Mammary epithelial cell (primary cell): ENCODE measurements at places on chromosomes 13 and 19.
A peak's percentile ranks its signal among the peaks of the same experiment; 100 is the strongest.

DNA sequence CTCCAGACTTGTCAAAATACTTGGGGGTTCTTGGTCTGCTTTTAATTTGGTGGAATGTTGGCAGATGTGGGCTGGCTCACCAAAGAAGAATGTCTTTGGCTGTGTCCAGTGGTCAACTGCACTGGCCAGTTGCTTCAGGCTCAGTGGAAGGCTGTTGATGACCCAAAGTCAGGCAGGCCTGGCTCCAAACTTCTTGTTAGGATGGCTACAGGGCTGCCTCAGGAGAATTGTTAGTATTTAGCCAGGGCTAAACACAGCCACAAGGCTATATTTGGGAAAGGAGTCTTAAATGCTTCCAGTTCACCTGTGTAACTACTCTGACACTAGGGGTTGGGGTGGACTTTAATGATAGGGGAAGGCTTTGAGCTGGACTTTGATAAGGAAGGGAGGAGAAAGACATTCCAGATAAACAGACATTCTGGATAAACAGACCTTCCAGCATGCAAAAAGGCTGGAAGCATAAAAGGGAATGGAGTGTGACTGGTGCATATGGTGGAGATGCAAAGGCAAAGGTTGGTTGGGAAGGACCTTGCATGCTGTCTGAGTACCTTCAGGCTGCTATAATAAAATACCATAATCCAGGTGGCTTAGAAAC, 116.8 kb downstream of the FOXO1 start:
- no peak for DNase-seq

DNA sequence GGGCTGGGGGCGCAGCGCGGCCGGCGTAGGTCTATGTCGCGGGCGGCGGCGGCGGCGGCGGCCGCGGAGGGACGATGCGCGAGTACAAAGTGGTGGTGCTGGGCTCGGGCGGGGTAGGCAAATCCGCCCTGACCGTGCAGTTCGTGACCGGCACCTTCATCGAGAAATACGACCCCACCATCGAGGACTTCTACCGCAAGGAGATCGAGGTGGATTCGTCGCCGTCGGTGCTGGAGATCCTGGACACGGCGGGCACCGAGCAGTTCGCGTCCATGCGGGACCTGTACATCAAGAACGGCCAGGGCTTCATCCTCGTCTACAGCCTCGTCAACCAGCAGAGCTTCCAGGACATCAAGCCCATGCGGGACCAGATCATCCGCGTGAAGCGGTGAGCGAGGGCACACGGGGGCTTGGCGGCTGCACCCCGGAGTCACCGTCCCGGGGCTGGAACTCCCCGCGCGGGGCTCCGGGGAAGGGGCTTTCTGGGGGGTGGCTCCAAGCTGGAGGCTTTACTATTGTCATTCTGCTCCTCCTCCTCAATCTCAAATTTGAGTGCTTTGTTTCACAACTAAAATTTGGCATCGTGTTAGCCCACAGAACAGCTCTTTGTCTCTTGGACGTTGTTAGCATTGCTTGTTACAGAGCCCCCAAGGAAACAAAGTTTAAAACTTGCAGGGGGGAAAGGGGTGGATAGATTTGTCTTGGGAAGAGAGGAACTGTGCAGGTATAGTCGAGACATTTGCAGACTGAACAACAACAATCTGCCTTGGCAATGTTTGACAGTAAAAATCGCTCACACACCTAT, 630 bp downstream of the RAP2A start:
- DNase-seq: peak; percentile 25

DNA sequence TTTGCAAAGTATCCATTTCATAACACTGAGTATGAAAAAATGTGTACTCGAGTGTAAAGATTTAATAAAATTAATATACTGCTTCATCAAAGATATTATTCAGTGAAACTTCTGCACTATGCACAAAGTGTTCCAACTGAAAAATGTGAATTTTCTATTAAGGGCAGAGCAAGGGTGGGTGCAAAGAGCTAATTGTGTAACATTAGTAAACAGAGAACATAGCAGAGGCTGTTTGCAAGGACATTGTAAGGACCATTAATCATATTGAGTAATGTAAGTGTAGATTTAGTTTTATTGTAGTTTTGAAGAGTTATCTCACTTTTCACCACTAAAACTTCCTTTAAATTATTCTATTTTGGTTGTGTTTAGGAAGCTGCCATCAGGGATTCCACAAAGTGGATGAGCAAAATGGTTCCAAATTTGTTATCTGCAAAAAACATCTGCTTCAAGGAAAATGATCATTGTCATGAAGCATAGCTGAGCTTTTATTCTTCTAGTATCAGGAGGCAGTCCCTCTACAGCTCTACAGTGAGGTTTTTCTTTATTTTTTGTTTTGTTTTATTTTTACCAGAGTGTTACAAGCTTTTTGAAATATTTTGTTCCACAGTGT, 1375.4 kb downstream of the SLITRK1 start:
- no peak for DNase-seq

GRCh38 chr13:49308097-49308875, 60.6 kb downstream of the CDADC1 start:
- no peak for DNase-seq

- DNase-seq: peak; percentile 62
These were observed 54.0 kb downstream of the GNG7 start for GRCh38 chr19:2648528-2648937.

- DNase-seq: no peak
These were observed 19.6 kb downstream of the ARHGAP35 start for GRCh38 chr19:46880431-46880830.

- no peak for DNase-seq
These were observed 2.7 kb downstream of the MAP4K1 start for GRCh38 chr19:38615007-38615581.

- no peak for DNase-seq
These were observed 106.9 kb downstream of the POSTN start for GRCh38 chr13:37491661-37492060.

DNA sequence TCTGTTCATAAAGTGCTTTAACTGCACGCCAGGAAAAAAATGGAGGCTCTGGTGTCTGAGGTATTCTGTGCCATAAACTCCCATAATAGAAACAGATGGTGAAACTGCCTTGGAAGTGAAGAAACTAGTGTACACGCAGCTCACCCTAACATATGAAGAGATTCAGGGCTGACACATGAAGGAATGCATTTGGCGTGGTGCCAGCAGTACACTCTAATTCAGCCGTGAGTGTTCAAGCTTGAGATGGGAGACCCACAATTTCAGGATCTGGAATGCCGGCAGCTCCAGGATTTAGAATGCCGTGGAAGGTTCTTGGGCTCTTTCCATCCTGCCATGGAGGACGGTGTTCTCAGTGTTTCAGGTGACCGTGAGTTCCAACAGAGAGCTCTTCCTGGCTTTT, 478.4 kb downstream of the TSHZ3 start:
- no peak for DNase-seq

DNA sequence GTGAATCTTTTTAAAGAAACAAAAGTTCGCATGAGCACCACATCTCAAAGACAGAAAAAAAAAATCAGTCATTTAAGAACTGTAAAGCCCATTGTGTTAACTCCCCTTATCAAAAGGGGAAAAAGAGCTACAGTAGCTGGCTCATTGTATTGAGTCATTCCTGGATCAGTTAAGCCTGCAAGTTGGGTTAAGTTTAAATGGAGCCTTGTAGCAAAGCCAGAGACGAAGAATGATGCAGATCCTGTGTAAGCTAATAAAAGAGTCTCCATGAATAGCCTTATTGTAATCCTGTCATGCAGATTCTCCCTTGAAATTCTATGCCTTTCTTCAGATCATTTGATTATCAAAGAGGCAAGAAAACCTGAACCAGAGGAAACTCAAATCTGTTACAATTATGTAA, 83.8 kb downstream of the CRYL1 start:
- DNase-seq: peak; percentile 89

GRCh38 chr13:90999401-90999800, 348.1 kb upstream of the MIR17HG start:
- no peak for DNase-seq

- DNase-seq: peak; percentile 34
These were observed 319.2 kb upstream of the PCDH9 start for GRCh38 chr13:67549331-67549730.

DNA sequence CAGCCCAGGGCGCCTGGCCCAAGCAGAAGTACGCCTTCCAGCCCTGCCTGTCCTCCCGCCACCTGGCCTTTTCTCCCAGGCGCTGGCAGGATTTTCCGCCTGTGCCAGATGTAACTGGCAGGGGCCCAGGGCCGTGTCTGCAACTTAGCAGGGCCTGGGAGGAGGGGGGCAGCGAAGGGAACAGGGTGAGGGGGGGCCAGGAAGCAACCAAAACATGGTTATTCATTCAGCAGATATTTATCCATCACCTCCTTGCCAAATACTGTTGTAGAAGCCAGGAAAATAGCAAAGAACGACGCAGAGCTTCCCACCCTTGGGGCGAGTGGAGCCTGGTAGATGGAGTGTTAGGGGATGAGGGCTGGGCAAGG, 5.6 kb downstream of the TLE6 start:
- DNase-seq: peak; percentile 50

DNA sequence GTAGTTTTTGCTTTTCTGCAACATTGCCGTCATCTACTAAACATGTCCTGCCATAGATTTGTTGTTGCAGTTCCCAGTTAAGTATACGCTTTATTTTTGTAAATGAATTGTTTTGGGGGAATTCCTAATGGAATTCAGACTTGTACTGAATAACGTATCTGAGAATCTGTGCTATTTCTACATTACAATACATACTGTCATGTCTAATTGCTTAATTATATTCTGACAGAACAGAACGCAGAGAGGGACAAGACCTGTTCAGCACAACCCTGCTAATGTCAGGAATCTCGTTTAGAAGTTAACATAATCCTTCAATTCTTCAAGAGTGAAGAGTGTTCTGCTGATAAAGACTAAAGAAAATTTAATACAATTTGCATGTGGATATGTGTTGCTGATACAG, 861.1 kb upstream of the KLHL1 start:
- no peak for DNase-seq

- peak; percentile 31 for DNase-seq
These were observed 730.8 kb downstream of the EFNB2 start for GRCh38 chr13:105804561-105805190.

GRCh38 chr19:7863157-7863970, 10.8 kb downstream of the PRR36 start:
- no peak for DNase-seq

GRCh38 chr13:35882722-35883497, 248.3 kb downstream of the DCLK1 start:
- no peak for DNase-seq

DNA sequence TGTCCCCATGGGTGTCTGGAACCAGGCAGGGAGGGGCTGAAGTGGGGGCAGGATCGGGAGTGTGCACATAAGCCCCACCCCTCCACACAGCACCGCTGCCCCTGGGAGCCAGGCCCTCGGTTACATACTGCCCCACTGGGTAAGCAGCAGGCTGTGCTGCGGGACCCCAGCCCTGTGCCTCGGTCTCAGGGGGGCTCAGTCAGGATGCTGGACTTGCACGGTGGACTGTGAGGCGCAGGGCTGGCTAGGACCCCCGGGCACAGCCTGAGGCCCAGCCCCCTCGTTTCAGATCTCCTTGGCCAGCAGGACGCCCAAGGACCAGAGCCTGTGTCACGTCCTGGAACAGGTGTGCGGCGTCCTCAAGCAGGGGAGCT, 16.3 kb downstream of the MPND start:
- DNase-seq: no peak

DNA sequence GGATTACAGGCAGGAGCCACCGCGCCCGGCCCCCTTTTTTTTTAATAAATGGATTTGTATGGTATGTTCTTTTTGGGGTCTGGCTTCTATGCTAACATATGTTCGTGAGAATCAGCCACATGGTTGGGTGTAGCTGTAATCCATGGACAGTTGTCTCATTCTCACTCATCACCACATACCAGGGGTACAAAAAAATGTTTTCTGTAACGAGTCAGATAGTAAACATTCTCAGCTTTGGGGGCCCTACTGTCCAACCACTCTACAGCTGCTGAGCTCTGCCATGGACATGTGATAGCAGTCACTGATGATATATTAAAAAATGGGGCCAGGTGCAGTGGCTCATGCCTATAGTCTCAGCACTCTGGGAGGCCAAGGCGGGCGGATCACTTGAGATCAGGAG, 5.1 kb upstream of the RETN start:
- DNase-seq: no peak
